ENCODE measurements at places on chromosomes 16 and 17.

DNA sequence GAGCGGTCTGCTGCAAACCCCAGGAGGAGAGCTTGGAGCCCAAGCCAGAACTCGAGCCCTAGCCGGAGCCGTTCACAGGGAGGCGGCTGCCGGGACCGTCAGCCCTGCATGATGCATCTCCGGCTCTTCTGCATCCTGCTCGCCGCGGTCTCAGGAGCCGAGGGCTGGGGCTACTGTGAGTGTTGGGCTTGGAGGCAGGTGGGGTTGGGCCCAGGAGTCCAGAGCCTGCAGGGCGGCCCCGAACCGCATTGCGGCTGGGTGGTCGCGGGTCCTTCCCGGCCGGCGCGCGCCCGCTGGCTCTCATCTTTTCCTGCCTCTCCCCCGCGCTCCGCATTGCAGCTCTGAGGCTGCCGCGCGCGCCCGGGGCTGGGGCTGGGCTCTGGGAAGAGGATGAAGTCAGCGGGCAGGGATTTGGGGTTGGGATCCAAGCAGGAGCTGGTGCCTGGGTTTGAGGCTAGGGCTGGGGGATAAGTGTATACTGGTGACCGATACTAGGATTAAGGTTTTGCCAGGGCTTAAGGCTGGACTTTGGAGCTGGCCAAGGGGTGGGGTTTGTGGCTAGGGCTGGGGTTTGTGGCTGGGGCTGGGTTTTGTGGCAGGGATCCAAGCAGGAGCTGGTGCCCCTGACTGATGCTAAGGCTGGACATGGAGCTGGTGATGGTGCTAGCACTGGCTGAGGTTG, 532 bp downstream of the CNTNAP1 start:
- DNase-seq = peak; percentile 75

DNA sequence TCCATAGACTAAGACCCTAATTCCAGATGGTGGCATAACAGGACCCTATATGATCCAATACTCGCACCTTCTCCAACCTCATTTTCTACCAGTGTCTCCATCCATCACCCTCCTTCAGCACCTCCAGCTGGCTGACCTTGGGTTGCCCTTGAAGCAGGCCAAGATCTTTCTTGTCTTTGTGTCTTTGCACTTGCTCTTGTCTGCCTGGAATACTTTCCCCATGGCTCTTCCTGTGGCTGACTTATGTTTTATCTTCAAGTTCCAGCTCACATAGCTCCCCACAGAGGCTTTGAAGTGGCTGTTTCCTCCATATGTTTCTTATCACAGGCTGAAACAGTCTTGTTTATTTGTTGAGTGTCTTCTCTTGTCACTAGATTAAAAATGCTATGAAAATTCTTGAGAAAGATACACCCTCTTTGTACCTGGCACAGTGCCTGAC, 29.6 kb upstream of the MMD start:
- no peak for DNase-seq

GRCh38 chr17:42309986-42310786, 21.9 kb downstream of the STAT5A start:
- DNase-seq = peak; percentile 58

GRCh38 chr16:50011707-50012106, 13.3 kb upstream of the CNEP1R1 start:
- DNase-seq = no peak

DNA sequence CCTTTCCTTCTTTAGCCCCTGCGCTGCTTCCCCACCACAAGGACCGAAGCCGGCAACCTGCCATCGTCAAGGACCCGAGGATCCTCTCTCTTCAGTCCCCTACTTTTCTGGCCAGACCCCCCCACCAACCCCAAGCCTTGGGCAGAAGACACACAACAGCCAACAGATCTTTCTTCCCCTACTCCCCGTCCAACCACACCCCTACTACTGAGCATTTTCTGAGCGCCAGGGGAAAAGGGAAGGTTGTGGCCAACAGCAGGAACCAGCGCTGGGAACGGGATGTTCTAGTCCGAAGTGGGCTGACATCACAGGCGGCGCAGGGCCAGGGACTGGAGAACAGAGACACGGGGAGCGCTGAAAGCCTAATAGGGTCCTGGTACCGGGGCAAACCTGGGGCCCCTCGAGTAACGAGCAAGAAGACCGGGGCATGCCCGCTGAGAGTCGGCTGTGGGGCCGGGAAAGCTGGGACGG, 528 bp downstream of the PER1 start:
- DNase-seq = peak; percentile 77

DNA sequence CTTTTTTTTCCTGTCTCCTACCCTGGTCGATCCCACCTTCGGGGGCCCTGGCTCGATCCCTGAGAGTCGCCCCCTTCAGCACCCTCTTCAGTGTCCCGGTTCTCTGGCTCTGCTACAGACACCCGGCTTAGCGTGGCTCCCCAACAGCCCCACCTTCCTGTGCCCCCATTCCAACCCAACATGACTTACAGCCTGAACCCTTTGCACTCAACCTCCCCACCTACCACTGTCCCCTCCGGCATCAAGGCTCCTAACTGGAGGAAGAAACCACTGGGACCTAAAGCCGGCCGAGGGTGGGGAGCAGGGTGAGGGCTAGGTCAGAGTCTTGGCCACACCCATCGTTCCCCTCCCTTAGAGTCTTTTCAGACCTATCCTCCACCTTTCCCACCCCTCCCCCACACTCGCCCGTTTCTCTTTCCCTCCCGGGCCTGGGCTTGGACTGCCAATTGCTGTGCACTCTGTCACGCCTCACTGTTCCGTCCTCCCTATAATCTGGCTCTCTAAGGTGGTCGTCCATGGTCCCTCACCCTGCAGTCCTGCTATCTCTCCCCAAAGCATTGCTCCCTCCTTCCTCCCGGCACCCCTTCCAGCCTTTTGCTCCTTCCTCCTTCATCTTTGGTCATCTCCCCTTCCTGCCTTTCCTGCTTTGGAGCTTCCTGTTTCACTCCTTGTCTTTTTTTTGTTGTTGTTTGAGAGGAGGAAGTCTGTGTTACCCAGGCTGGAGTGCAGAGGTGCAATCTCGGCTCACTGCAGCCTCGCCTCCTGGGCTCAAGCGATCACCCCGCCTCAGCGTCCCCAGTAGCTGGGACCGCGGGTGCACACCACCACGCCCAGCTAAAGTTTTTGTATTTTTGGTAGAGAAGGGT, 890 bp upstream of the CLDN7 start:
- peak; percentile 69 for DNase-seq

DNA sequence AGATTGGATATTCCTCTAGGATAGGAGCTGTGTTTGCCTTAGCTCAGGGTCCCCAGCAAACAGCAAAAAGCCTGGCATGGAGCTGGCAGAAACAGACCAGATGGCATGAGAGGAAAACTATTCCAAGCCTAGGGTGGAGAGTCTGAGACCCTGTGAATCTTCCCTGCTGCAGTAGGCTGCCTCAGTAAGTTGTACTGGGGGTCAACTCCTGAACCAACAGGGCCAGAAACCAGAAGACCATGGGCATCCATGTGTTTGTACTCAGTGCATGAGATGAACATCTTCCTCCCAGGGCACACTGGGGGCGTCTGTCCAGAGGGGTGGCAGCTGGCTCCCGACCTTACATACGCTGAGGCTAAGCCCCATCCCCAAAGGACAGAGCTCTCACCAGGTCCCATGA, 214.4 kb downstream of the C16orf78 start:
- DNase-seq = no peak

- no peak for DNase-seq
Measured at GRCh38 chr16:1141191-1141590, 11.7 kb upstream of the CACNA1H start.

DNA sequence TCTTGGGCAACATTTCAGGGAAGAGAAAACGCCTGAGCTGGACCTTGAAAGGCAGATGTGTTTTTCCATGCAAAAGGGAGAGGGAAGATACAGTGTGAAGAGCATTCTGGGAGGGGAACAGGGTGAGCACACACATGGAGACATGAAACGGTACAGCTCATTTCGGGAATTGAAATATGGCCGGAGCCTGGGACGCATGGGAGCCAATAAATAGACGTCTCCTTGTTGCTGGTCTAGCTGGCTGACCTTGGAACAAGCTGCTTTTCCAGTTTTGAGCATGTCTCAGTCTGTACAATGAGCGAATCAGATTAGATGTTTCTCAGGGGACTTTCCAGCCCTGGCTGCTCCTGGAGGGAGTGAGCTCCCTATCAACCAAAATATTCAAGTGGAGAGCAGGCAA, 63.6 kb downstream of the ASIC2 start:
- DNase-seq = no peak

- no peak for DNase-seq
Measured at GRCh38 chr16:89135971-89136765, 35.4 kb upstream of the CDH15 start.

DNA sequence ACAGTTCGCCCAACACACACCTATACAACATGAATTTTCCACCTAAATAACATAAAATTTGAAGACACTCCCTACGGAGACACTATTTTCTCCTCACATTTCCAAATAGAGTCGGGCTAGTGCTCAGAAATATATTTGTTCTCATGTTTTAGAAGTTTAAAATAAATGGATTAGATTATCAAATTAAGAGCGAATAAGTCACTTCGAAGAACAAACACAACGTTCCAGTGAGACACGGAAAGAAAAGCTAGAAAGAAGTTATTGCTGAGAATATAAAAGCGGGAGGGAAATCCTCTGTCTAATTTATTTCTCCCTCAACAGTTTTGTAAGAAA, 2.0 kb upstream of the HS3ST3B1 start:
- DNase-seq = no peak

DNA sequence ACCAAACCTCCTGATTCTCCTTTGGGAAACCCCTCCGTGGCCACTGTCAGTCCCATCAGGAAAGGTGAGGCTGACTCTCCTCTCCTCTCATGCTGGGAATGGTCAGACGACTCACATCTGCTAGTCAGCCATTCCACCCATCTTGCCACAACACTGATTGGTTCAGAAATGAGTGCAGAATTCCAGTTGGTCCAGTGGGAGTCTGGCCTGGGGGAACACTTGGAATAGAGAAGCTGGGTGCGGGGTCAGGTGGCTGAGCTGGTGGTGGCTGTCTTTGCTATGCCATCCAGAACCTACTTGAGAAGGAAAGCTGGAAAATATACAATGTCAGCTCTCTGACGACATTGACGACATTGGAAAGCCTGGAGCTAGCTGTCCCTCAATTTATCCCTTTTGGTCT, 23.6 kb upstream of the PLLP start:
- peak; percentile 45 for DNase-seq

GRCh38 chr17:42989141-42989540, 8.8 kb downstream of the RUNDC1 start:
- DNase-seq = peak; percentile 21

DNA sequence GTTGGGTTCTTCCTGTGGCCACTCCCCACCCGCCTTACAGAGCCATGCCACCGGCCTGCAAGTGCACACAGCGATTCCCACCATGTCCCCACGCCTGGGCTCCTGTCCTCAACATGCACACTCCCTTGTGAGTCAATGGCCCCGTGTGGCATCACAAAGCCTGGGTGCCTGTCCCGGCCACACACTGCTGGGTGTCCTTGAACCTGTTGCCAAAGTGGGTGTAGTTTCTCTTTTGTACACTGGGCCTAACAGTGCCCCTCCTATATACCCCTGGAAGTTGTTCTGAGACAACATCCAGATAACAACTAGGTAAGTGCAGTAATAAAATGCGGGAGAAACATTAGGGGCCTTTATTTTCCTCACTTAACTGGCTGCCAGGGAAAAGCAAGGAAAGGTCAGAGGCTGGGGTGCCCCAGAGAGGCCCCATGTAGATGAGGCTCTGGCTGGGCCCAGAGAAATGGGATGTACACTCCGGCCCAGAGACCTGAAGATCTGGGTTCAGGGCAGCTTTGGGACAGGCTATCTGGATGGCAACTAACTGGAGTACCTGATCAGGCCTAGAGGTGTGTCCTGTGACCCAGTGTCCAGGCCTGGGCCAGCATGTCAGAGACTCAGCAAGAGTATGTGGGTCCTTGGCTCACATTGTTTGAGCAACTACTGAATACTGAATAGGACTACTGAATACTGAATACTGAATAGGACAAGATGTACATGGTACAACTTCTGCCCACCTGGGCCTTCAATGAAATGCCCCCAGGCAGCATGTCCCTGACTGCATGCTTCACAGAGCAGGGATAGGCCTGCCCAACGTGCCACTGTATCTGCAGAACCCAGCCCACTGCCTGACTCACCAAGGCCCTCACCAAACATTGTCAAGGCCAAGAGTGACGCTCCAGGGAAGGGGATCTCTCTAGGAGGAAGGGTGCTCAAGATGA, 8.3 kb downstream of the ABCC3 start:
- no peak for DNase-seq

DNA sequence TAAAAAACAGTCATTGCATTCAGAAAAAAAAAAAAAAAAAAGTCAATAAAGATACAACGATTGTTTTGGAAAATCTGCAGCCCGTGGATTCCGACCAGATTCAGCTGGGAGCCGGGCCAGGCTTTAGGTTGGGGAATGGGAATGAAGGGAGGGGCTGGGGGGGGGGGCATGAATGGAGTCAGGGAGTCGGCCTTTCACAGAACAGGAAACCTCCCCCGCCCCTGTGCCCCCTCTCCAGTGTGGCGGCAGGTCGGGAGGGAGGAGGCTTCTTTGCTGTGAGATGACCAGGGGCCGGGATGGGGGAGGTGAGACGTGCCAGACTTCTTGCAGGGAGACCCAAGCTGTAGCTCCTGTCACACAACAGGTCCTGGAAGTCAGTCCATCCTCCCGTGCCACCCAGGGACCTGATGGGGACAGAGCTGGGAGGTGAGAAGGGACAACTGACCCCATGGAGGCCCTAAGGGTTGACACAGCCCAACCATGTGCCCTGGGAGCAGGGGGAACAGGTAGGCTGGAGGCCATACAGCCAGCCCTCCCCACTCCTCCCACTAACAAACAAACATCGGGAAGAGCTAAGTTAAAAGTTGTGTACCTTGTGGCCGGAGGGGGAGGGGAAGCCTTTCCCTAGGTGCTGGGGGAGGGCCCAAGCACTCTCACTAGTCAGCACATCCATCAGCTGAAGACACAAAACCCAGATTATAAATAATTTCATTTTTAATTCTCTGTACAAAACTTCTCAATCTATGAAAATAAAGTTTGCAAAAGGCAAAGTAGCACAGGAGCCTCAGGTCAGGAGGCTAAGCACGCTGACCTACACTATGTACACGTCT, 25.2 kb downstream of the SREBF1 start:
- DNase-seq = no peak

GRCh38 chr16:79836144-79836543, 235.6 kb upstream of the MAF start:
- no peak for DNase-seq

DNA sequence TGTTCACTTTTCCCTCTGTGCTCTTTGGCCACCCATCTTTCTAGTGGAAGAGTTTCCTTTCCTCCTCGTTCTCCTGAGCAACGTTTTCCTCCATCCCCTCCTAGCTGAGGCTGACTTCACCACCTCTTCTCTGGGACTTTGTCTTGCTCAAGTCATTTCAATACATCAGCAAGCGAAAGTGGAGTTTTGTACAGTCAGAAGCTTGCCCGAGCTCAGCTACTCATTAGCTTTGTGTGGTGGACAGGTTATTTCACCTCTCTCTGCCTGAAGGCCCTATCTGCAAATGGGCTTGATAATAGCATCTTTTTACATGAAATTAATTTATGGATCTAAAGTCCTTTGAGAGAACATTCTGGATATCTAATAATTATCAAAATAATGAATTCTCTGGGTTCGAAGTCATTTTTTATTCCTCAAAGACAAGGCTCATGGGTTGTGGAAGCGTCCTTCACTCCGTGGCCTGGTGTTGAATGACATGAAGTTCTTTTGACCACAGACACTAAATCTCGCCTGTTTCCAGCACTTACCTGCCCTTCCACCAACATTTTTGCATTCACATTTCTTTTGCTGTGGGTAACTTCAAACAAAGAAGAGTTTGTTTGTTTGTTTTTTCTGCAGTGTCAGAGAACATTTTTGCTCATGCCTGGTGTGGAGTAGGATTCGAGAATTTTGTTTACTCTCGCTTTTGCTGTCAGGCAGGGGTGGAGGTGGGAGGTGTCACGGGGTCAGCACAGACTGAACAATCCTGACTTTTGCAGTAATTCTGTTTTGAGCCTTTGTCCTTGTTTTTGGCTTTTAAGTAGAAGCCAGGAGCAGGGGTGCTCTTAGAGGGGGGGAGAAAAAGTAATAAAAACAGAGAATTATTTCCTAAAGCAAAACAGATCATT, 155.0 kb upstream of the CACNG5 start:
- DNase-seq = no peak

Data from activated effector memory CD4-positive, alpha-beta T cell treated with anti-CD3 and anti-CD28 coated beads, Interleukin-2, amount 50 U/mL, for 16 hours (primary cell).